ENCODE measurements at places on chromosomes 4 and X. TPM values are rescaled to one million over a fixed set of nuclear protein-coding genes. Genes with fewer than 3 reads are reported as not detected.

Gene UGT8
- 0.13 TPM for total RNA-seq

Gene CSN1S1
- not detected for total RNA-seq

Gene PDS5A
- 15.7 TPM for total RNA-seq

Gene MAP3K15
- total RNA-seq: 1.7 TPM

Gene SMR3B
- total RNA-seq: not detected

All from A549 treated with RU486 at 1 μM for 4 hours (cell line).